HCT116 (cell line): ENCODE measurements at places on chromosomes 7 and 10.

DNA sequence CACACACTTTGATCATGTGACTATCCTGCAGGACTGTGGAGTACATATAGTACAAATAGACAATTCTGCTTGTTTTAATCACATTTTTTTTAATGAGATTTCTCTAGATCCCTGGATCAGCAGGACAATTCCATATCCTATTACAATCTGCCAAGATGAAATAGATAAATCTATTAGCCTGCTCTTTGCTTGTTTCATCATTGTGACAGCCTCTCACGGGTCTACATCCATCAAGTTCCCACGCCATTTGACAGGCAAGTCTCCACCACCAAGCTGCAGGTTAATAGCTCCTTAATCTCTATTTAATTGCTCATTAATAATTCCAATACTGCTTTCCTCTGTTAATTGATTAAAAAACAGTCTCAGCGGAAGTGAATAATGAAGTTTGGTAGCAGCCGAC lies 671.5 kb downstream of the CCSER2 start:
- DNase-seq: no peak

GRCh38 chr7:41404375-41405074 lies 298.4 kb downstream of the INHBA start:
- no peak for DNase-seq

DNA sequence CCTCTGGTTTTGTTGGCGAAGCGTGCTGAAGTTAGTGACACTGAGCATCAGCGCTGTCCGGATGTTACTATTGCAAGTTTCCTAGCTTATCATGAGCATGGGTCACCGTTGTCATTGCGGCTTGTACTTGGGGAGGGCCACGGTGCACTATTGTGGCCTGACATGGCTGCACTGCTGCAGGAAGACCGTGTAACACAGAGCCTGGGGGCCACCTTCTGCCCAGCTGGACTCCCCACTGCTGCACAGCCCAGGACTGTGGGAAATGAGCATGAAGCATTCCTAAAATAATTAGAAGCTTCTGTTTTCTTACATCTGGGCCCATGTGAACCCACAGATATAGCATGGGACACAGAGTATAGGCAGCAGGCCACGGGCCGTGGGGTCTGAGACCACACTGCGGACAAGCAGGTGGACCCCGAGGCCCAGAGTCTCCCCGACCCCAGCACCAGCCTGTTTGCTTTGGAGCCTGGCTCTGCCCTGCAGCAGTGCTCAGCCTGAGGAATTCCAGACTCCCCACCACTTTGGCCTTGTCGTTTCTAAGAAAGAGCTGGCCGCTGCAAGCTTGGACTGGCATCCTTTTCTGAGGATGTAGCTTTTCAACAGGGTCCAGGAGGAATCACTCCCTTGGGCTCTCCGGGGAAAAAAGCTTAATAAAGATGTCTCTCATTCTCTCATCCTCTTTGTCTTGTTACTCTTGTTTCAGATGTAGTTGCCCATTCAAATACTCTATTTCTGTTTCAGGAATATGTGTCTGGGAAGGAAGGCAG lies 179.2 kb downstream of the CCDC3 start:
- no peak for DNase-seq

- no peak for DNase-seq
These were observed 18.4 kb downstream of the SMURF1 start for GRCh38 chr7:99125505-99125865.

GRCh38 chr10:95573964-95574604 lies 12.9 kb upstream of the SORBS1 start:
- DNase-seq: no peak

DNA sequence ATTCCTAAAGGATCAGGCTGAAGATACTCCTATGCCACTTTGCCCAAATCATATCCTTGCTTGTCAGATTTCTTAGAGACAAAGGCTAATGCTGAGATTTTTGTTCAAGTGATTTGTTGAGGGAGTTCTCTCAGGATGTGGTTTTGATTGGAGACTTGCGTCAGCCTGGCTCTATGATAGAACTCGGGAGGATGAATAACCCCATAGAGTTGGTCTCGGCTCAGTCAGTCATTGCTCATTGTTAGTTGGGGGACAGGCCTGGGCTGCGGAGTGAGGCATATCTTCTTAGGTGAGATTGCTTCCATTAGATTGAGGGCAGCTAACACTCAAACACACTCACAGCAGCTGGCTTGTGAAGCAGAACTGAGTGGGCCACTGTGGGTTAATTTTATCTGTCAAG lies 203.4 kb downstream of the KIF20B start:
- DNase-seq: no peak

- no peak for DNase-seq
These were observed 235.2 kb downstream of the TMEM26 start for GRCh38 chr10:61217851-61218565.

DNA sequence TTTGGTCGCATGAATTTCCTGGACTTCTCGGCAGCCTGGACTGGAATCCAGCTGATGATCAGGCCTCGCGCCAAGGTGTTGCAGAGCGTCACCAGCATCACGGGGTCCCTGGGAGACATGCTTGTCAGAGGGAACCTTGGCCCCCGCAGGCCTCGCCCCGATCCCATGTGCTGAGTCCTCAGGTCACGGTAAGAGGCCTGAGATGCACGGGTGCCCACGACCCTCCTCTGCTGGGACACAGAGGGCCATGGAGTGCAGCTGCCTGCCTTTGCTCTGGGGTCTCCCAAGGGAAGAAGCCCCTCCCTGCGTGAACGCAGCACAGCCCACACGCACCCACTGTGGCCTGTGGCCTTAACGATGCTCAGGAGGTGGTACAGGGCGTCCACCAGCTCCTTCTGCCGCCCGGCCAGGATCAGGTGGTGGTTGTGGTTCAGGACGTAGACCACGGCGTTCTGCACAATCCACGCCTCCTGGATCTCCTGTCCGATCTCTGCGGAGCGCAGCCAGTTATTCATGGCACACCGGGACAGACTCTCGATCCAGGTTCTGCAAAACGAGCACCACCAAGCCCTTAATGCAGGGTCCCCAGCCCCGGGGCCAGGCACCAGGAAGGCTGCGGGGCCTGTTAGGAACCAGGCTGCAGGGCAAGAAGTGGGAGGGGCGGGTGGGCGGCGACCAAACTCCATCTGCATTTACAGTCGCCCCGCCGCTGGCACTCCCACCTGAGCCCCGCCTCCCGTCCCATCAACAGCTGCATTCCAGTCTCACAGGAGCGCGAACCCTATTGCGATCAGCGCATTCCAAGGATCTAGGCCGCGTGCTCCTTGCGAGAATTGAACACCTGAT lies 29.4 kb downstream of the CFAP46 start:
- no peak for DNase-seq

DNA sequence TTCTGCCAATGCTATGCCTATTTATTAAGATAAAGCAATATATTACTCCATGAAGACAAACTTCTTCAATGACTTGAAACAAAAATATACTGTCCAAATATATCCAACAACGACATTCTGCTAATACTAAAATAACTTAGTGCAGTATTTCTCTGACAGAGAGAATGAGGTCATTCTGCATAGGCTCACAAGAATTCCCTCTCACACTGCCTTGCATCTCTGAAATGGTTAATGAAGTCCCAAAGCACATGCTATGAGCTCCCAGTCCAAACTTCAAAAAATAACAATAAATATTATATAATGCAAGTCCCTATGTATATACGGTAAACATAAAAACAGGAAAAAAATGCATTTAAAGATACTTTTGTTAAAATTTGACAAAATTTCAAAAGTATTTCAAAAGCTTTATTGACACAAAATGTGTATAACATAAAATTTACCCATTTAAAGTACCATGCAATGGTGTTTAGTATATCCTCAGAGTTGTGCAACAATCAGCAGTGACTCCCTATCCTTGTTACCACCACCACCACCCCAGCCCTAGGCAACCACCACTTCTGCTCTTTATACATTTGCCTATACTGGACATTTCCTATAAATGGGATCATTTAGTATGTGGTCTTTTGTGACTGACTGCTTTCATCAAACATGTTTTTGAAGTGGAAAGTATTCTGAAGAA lies 27.6 kb downstream of the CHCHD3 start:
- no peak for DNase-seq

- no peak for DNase-seq
These were observed 226.1 kb upstream of the SORCS1 start for GRCh38 chr10:107390563-107390962.

- DNase-seq: no peak
These were observed 149.8 kb downstream of the CCSER2 start for GRCh38 chr10:84478151-84478550.

DNA sequence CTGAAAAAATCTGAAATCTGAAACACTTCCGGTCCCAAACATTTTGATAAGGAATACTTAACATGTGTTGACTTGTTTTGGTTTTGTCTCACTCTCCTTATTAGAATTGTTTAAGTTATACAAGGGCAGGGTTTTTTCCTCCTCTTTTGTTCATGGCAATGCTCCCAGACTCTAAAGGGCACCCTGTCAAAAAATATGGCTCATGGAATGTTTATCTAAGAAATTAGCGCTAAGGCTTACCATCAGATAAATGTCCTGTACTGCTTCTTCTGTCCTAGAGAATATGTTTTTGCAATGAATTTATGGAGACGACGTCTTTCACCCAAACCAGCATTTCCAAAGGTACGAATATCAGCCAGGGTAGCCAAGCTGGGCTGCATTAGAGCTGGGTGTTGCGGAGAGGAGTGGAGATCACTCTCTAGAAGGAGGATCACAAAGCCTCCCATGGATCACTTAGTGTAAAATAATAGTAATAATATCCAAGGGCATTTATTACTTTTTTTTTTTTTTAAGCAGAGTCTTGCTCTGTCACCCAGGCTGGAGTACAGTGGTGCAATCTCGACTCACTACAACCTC lies 46.8 kb downstream of the ERLIN1 start:
- no peak for DNase-seq

DNA sequence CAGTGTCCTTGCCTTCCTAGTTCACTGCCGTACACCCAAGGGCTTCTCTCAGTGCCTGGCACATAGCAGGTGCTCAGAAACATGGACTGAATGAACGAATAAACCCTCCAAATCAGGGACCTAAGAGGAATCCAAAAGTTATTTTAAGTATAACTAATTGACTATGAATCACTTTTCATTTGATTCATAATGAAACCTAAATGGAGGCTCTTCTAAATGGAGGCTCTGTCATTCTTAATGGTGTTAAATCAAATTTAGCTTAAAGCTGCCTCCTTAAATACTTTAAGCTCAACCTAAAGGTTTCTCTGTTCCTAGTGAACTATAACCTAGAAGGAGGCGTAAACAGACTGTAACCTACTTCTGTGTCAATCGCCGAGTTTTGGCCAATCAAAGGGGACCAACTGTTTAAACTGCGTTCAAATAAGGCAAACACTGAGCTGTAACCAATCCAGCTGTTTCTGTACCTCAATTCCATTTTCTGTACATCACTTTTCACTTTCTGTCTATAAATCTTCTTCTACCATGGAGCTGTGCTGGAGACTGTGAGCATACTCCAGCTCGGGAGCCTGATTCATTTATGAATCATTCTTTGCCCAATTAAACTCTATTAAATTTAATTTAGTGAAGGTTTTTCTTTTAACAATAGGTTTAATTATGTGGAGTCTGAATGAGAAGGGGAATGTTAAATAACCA lies 11.0 kb downstream of the PYROXD2 start:
- DNase-seq: no peak

DNA sequence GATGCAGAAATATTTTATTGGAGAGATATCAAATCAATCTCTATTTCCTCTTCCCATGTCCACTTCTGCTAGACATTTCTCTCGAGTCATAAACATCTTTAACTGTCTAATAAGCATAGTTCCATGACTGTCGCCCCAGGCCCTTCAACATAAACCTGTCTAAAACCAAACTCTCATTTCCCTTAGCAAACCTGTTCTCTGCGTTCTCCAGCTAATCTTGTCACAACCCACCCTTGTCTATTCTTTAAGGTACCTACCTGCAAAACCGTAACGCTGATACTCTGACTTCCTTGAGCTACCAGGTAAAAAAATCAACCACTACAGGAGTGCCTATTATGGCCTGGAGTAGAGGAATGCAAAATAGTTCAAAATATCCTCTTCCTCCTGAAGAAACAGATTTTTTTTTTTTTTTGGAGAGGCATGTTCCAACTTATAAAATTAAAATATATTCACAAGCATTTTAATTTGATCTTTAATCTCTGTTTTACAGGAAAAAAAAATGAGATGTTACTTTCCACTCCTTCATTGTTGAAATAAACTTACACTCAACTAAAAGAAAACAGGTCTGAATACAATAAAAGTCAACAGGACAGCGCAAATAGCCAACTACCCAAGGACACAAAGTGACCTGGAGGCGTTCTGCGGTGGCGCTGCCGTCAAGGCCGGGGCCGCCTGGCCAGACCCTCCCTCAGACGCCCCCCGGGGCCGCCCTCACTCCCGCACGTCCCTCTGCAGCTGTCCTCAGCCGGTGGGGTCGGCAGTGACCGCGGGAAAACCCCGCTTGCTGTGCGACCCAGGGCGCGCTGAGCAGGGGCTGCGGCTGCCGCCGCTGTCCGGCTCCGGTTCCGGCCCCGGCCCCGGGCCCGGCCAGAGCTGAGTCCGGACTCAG lies 765 bp downstream of the SLC25A40 start:
- DNase-seq: no peak

- no peak for DNase-seq
These were observed 220.3 kb upstream of the STK17A start for GRCh38 chr7:43362652-43363034.

DNA sequence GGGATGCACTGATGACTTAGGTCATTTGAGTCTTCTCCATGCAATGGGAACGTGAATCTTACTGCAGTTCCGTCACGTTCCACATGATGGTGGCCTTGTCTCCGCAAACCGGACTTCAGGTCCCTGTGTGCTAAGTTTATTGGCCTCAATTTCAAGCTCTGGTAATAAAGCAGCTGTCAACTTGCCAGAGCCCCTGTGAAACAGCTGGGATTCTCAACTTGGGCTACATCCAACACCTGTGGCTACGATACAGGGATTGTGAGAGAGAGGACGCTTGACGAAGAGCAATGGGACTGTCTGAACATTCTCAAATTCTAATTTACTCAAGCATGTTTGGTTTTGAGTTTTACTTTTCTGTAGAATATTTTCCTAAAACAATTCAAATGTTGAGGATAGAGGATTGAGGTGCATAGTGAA lies 174.2 kb downstream of the PTN start:
- DNase-seq: no peak

GRCh38 chr10:11837372-11838161 lies 14.4 kb downstream of the PROSER2 start:
- DNase-seq: no peak
